Osteocyte (in vitro differentiated cells): ENCODE measurements at places on chromosomes 3 and 15.

- H3K27me3 ChIP-seq, result peaks cover 69% of the 10 kb centered on the region
- DNase-seq, result no peak
- no peak overlapping the region for H3K4me3 ChIP-seq
Observed at GRCh38 chr3:184474897-184475296, 86.7 kb upstream of the EPHB3 start.

DNA sequence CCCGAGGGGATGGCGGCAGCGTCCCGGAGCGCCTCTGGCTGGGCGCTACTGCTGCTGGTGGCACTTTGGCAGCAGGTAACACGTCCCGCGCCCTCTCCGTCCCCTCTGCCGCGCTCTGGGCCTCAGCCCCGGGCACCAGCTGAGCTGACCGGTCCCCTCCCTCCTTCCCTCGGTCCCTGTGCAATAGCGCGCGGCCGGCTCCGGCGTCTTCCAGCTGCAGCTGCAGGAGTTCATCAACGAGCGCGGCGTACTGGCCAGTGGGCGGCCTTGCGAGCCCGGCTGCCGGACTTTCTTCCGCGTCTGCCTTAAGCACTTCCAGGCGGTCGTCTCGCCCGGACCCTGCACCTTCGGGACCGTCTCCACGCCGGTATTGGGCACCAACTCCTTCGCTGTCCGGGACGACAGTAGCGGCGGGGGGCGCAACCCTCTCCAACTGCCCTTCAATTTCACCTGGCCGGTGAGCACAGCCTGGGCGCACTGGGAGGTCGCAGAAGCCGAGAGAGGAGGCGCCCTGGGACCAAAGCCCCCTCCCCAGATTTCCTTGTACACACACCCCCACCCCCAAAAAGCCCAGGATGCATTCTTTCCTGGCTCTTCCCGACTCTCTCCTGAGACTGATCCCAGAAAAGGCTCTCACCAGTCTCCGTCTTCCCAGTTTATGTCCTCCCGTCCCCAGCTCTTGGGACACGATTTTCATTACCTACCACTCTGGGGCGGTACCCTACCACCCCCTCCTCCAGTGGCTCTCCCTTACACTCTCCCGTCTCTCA is 705 bp downstream of the DLL4 start:
- H3K36me3 ChIP-seq, result no peaks in the 10 kb centered on the region
- DNase-seq, result no peak
- H3K4me1 ChIP-seq, result peaks cover 36% of the 10 kb centered on the region
- H3K27me3 ChIP-seq, result peaks cover 57% of the 10 kb centered on the region
- H3K4me3 ChIP-seq, result peak overlapping the region; percentile 76

DNA sequence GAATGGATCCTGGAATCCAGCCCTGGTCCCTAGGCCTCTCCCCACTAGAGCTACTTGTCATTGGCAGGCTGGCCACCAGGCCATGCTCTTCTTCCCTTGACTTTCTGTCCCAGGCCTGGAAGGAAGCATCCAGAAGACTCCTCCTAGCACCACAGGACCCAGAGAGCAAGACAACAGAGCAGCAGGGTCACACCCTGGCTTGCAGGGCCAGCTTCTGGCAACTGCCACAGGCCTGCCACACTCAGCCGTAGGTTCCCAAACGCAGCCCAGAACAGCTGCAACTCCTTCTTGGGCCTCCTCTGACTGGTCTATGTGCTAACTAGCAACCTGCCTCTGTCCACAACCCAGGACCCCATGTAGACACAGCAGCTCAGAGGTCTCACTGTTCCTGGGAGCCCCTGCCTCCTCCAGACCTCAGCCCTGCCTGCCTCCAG is 36.8 kb upstream of the RPL32 start:
- no peaks in the 10 kb centered on the region for H3K36me3 ChIP-seq
- H3K4me3 ChIP-seq, result no peak overlapping the region
- peaks cover 10% of the 10 kb centered on the region for H3K27me3 ChIP-seq
- no peak for DNase-seq
- no peak overlapping the region for H3K27ac ChIP-seq

GRCh38 chr15:35397027-35397426 is 148.9 kb downstream of the DPH6 start:
- no peak overlapping the region for H3K4me3 ChIP-seq
- H3K27ac ChIP-seq, result no peak overlapping the region
- H3K27me3 ChIP-seq, result no peaks in the 10 kb centered on the region
- no peak for DNase-seq
- no peaks in the 10 kb centered on the region for H3K36me3 ChIP-seq
- H3K4me1 ChIP-seq, result peaks cover 2% of the 10 kb centered on the region

- H3K27ac ChIP-seq, result no peak overlapping the region
- no peaks in the 10 kb centered on the region for H3K27me3 ChIP-seq
- H3K4me1 ChIP-seq, result peaks cover 5% of the 10 kb centered on the region
- no peak for DNase-seq
Observed at GRCh38 chr3:168213920-168214319, 118.2 kb upstream of the GOLIM4 start.
